ENCODE measurements at places on chromosomes 3 and 15.

GRCh38 chr15:84108728-84109127 lies 126.8 kb upstream of the GOLGA6L4 start:
- DNase-seq = no peak

DNA sequence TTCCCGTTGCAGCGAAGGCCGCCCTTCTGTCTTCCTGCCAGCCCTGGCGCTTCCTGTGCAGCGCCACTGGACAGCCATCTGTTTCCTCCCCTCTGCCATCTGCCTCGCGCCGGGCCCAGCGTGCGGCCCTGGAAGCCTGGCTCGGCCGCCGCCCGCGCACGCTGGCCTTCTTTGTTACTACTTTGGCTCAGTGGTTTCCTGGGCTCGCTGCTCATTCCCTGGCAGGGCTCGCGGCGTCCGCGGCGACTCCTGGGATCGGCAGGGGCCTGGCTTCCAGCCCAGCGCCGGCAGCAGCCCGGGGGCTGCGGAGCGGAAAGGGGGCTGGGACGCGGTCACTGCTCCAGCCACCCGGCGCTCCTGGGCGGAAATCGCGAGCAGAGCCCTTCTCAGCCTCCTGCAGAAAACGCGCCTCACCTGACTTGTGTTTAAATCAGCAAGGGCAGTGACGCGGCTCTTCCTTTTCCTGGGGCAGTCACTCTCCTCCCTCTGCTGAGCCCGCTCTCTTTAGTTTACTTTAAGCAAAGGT lies 10.0 kb downstream of the CMTM7 start:
- DNase-seq = peak; percentile 65

GRCh38 chr15:62903437-62903836 lies 139.1 kb upstream of the TPM1 start:
- DNase-seq = no peak

GRCh38 chr3:180680097-180680430 lies 775 bp upstream of the CCDC39 start:
- peak; percentile 38 for DNase-seq

- DNase-seq = peak; percentile 33
Observed at GRCh38 chr15:94670438-94671034, 439.2 kb downstream of the MCTP2 start.

GRCh38 chr3:181009225-181009624 lies 19.7 kb upstream of the DNAJC19 start:
- DNase-seq = no peak

DNA sequence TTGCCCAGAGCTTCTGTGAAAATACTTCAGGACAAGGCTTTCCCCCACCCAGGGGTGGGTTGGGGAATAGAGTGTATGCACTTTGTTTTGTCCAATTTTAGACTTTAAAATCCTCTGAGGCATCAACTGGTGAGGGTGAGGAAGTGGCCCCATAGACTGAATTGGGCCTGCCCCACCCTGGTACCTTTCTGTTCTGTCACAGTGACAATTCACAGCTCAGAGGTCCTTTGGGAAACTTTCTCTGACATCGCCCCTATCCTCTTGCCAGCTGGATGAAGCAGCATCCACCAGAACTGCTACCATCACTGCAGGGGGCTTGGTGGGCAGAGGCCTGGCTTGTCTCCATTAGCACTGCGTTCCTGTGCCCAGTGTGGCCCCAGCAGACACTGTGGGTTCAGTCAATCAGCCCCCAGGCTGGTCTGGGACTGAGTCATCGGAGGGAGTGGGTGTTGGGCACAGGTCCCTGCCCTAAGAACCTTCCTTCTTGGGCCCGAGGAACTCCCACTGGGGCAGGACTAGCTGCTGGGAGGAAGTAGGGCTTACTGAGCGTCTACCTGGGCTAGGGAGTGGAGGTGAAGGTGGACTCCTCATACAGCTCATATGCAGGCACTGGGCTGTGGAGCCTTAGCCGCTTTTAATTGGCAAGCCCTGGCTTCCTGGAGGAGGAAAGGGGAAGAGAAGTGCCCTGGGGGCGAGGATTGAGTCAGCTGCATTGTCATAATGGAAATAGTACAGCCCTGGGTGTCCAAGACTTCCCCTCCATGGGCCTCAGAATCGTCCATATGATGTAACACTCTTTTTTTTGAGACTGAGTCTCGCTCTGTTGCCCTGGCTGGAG lies 1.5 kb upstream of the PPM1M start:
- peak; percentile 80 for DNase-seq

- no peak for DNase-seq
Observed at GRCh38 chr3:29705906-29706844, 425.3 kb downstream of the RBMS3 start.

DNA sequence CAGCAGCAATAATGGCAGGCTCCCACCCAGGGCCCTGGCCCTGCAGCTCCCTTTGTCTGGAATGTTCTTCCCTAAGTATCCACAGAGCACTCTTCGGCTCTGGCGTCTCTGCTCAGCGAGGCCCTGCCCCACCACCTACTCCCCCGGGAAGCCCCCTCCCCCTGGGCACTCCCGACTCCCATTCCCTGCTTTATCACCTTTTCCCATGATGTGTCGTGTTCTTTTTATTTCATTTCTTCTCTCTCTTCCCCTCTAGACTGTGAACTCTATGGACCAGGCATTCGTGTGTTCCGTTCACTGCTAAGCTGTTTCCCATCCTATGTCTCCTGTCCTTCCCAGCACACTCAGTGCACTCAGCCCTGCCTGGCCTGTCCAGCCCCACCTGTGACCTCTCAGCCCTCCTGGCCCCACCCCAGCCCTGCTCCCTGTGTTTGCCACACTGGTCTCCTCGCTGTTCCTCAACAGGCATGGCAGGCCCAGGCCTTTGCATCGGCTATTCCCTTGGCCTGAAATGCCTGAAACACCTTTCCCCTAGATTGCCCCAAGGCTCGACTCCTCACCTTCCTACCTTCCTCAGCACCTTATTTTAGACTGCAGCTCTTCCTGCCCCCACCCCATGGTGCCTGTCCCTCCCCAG lies 107.4 kb downstream of the TPRA1 start:
- DNase-seq = no peak

GRCh38 chr15:99443056-99443756 lies 122.6 kb upstream of the MEF2A start:
- DNase-seq = peak; percentile 8

DNA sequence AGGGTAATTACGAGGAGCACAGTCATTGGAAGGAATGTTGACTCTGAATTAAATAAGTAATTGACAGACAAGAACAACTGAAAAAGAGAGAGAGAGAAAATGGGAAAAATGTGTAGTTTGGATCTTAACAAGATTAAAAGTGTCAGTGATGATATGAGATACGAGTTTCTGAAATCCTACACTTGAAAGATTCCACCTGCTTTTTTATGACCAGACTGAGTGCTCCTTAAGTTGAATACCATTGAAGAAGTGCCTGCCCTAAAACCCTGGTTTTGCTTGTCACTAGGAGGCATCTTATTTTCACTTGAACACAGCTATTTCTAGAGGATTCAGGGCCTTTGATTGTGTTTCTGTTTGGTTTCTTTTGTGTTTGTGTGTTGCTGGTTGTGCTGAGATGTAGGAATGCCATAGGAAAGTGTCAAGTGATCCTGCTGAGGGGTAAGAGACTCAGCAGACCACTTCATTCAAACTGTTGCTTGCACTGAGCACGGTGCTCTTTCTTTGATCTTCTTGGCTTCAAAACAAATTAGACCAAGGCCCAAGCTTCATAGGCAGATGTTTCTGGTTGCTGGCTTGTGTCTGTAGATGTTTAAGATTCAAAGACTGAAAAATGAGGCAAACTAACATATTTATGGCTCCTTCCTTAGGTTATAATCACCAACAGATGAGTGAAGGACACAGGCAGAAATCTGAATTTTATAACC lies 17.2 kb upstream of the ABHD10 start:
- no peak for DNase-seq

DNA sequence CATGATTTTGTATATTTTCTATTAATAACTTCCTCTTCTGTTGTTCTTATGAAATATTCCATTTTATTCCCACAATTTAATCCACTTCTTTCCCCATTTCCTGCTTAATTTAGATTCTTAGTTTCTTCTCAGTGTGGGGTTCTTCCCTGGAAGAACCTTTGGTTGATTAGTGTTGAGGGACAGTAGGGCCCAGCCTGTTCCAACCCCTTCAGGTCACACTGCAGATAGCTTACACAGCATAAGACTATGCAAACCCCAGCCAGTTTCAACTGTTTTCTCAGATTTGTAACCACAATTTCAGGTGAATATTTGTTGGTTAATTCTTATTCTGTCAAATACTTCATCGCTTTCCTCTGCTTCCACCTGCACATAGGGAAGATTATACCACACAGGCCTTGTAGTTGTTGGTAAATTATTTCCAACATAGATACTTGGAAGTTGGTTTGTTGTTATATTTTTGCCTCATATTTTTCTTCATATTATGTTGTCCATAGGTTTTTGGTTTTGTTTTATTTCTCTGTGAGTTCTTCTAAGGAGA lies 34.7 kb downstream of the AADACL2 start:
- DNase-seq = no peak

DNA sequence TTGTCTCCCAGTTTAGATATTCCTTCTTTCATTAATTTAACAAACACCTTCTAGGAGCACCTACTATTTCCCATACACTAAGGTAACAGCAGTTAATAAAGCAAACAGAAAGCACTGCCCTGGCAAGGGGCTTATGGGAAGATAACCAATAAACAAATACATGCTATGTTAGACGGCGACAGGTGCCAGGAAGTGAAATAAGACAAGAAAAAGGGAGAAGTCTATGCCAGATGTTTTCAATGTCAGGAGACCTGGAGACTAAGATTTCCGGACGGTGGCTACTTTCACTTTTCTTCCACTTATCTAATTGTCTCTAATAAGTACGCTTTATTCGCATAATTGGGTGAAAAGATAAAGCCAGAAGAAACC lies 32.5 kb upstream of the ZNF445 start:
- DNase-seq = peak; percentile 39

- no peak for DNase-seq
Observed at GRCh38 chr15:85932391-85932790, 137.7 kb upstream of the KLHL25 start.

- DNase-seq = no peak
Observed at GRCh38 chr3:49173116-49173791, 1.9 kb downstream of the KLHDC8B start.

DNA sequence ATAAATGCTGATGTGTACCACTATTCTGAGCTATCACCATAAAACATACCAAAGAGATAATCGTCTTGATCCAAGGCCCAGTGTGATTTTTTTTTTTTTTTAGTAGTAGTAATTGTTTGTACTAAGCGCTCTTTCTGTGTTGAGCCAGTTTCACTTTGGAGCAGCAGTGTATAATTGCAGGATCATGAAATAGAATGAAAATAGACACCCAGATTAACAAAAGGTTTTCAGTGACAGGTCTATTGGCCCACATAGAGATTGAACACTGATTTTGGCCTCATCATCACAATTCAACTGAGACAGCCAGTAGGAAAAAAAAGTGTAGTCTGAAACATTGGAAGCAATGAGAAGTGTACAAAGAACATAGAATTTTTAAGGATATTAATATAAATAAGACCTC lies 749.8 kb downstream of the NAALADL2 start:
- no peak for DNase-seq

- no peak for DNase-seq
Observed at GRCh38 chr15:89138999-89139612, 50.9 kb downstream of the ABHD2 start.

- DNase-seq = no peak
Observed at GRCh38 chr15:90887037-90887481, 2.8 kb downstream of the FES start.
